Activated CD4-positive, alpha-beta T cell treated with anti-CD3 and anti-CD28 coated beads, Interleukin-2, Interleukin-6, amounts not matched to agents 100 ng/mL and 50 ng/mL, durations not matched to agents 16 hours and 8 hours (primary cell): ENCODE measurements at places on chromosomes 3 and 15.
A peak's percentile ranks its signal among the peaks of the same experiment; 100 is the strongest.

GRCh38 chr3:25967385-25967784 is 177.5 kb downstream of the OXSM start:
- DNase-seq, result no peak

DNA sequence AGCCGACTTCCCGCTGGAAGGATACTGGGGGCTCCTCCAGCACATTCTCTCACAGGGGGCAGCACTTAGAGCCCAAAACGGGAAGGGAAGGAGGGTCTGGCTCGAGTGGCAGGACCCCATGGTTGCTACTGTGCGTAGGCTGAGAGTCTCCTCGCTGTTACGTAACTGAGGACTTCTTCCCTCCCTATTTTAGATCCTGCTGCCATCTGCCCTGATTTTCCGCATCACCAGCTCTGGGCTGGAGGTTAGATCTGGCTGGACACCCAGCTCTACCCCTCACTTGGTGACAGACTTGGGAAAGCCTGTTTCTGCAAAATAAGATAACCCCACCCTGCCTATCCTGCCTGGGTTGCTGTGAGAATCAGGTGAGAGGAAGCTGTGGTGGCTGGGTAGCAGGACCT is 47.7 kb downstream of the BDH1 start:
- no peak for DNase-seq

GRCh38 chr3:160577093-160577492 is 11.7 kb upstream of the KPNA4 start:
- no peak for DNase-seq

- DNase-seq, result no peak
Observed at GRCh38 chr15:89330881-89331595, 3.6 kb downstream of the POLG start.

GRCh38 chr15:49279521-49280456 is 109.7 kb downstream of the GALK2 start:
- no peak for DNase-seq

- no peak for DNase-seq
Observed at GRCh38 chr3:51361746-51362145, 23.3 kb upstream of the MANF start.

DNA sequence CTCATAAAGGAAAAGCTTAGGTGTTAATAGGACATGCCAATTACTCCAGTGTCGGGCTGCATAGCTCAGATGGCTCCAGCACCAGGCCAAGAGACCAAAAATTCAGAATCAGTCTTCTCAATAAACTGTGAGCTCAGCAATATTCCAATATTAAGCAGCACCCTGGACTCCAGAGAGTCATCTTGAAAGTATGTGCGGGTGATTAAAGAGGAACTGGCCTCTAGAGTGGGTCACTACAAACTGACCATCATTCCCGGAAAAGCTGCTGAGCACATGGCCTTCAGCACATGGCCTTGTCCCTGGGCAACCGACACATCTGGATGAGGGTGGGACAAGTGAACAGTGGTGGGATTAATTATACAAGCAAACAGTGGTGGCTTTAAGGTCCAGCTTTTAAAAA is 59.0 kb downstream of the MAGI1 start:
- DNase-seq, result no peak

DNA sequence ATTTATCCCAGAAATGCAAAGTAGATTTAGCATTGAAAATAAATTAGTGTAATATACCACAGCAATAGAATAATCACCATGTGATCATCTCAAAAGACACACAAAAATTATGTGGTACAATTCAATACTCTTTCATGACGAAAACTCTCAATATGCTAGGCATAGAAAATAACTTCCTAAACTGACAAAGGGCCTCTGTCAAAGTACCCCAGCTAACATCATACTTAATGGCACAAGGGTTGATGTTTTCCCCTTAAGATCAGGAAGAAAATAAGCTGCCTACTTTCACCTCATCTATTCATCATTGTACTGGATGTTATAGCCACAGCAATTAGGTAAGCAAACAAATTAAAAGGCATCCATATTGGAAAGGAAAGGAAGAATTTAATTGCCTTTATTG is 22.7 kb upstream of the NIPA2 start:
- no peak for DNase-seq

GRCh38 chr3:59704292-59704691 is 654.5 kb upstream of the CFAP20DC start:
- DNase-seq, result no peak

DNA sequence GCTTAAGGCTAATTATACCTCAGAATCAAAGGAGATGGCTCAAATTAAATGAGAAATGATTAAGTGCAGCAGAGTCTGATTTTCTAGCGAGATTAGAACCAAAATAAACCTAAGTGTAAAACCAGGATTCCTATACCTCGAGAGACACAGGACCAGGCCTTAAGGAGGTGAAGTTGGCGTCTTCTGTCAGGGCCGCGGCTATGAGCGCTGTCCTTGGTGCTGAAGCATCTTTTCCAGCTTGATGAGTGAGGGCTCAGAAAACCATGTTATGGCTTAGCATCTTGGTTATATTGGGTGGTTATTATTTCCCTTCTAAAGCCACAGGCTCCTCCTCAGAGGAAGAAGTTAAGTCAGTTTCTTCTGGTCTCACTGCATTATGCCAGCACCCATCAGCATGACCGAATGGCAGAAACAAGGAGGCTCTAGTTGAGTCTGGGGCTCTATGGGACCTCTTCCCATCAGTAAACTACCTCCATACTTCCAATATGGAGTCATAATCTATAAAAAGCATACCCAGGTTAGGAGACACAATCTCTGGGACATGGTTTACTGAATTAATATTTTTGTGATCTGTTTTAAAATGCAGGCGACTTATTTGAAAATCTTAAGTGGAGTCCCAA is 120.1 kb upstream of the NMNAT3 start:
- DNase-seq, result peak; percentile 26

DNA sequence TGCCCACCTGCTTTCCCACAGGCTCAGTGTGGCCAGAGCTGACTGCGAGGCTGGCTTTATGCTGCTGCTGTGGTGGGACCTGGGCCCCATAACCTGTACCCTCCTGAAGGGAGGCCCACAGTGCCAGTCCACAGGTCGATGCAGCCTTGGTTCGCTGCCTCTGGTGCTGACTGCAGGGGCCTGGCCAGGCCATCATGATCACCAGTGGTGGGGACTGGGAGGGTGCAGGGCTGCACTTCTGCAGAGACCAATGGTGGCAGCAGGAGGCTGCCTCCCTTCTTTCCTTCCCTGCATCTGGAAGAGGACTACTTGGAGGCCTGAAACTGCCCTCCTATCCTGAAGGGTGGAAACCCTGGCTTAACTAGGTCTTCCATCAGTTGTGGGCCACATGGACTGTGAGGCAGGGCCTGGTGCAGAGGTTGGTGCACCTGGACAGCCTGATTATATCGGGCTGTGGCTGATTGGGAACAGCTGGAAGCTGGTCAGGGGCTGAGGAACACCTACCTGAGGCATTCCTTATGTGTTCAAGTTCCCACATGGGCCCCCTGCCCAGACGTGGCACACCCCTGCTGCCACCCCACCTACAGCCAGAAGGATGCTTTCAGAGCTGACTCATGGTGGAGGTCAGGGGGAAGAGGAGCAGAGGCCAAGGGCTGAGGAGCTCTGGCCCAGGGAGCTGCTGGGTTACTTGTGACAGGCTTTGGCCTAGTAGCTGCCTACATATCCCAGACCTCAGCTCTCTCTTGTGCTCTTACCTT is 29.8 kb downstream of the POMGNT2 start:
- DNase-seq, result no peak

GRCh38 chr3:168272343-168272985 is 176.7 kb upstream of the GOLIM4 start:
- no peak for DNase-seq

DNA sequence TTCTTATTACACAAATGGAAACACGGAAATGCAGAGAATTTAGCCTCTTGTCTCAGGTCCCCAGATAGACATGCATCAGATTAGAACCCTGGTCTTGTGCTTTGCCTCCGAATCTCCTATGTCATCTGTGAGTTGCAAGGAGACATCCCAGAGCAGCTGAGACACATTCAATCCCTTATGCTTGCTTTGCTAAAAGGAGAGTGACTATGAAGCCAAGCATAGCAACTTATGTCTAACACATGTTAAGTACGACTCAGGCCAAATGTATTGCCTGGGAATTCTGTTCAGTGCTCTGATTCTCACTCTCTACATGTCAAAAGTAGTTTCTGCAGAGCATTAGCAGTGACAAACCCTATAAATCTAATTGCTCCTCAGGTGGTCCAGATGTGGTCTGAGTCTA is 30.6 kb upstream of the LRRC3B start:
- no peak for DNase-seq

DNA sequence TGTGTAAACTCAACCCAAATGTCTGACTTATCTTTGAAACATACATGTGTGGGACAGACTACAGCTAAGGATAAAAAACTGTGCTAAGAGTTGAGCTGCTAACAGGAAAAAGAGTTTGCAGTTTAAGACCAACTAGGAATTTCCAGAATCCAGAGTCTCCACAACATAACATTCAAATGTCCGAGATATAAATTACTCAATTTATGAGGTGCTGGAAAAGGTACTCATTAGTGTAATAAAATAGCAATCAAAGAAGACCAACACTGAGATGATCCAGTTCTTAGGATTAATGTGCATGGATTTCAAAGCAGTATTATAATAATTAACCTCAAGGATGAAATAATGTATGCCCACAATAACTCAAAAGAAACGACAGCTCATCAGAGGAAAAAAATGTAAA is 426.5 kb upstream of the KCNMB2 start:
- no peak for DNase-seq

GRCh38 chr3:133954717-133955360 is 59.2 kb upstream of the RAB6B start:
- no peak for DNase-seq

DNA sequence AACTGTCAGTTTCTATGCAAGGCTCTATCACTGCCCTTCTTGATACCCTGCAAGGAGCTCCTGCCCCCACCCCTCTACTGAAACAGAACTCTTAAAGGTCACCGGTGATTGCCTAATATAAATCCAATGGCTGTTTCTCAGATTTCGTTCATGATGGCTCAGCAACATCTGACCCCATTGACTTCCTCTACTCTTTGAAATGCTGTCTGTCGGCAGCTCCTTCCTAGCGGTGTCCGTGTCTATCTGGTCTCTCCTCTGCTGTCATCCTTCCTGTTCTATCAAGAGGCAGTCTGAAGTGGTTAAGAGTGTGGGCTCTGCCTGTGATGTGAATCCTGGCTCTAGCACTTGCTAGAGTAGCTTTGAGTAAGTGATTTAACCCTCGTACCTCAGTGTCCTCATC is 5.5 kb downstream of the TMEM266 start:
- DNase-seq, result peak; percentile 43

DNA sequence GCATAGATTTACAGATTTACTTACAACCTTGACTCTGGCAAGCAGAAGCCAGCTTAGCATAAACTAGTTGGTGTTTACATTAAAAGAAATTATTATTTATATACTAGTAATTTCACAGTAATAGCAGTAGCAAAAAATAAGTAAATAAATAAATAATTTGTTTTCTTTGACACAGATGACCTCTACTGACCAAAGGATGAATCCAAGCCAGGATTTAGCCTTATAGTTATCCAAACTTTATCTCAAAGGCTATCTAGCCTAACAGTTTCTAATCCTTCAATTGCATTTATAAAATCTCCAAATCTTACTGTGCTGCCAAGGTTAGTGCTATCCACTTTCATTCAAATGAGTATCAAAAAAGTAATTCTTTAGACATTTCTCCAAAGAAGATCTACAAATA is 64.3 kb downstream of the FRMD5 start:
- no peak for DNase-seq

DNA sequence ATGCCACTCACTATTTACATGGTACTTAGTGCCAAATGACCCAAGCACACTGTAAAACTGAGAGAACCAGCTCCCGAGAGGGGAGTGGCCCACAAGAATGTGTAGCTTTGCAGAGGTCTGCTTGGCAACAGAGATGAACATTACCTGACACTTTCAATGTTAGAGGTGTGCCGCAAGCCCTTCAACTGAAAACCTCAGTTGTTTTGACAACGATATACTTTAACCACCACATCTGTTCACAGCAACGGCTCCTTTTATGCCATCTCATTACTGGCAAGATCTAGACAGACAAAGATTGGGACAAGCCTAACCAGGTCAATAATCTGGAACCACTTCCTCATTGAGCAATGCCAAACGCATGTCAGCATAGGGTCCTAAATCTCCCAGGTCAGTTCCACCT is 23.7 kb downstream of the NEK10 start:
- peak; percentile 52 for DNase-seq

DNA sequence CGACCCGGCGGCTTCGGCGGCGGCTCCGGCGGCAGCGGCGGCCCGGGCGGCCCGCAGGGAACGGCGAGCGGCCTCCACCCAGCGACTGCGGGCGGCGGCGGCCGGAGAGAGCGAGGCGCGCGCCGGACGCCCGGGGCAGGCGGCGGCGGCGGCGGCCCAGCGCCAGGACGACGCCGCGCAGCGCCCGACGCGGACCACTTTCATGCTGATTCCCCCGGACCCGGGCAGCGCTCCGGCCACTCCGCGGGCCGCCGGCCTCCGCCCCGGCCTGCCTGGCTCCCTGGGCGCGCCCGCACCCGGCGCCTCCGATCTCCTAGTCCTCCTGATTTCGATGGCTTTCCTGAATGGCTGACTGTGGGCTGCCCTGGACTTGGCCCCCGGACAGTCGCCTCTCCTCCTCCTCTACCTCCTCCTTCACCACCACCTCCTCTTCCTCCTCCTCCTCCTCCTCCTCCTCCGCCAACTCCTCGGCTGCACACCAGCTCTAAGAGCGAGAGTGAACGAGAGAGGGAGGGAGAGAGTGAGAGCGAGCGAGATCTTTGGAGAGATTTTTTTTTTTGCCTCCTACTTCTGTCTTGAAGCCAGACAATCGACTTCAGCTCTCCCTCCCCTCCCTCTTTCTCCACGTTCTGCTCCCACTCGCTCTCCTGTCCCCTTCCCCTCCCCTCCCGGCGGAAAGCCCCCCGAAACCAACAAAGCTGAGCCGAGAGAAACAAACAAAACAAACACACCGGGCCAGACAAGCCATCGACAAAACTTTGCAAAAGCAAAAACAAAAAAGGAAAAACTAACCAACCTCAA is 844 bp downstream of the NR2F2 start:
- no peak for DNase-seq

DNA sequence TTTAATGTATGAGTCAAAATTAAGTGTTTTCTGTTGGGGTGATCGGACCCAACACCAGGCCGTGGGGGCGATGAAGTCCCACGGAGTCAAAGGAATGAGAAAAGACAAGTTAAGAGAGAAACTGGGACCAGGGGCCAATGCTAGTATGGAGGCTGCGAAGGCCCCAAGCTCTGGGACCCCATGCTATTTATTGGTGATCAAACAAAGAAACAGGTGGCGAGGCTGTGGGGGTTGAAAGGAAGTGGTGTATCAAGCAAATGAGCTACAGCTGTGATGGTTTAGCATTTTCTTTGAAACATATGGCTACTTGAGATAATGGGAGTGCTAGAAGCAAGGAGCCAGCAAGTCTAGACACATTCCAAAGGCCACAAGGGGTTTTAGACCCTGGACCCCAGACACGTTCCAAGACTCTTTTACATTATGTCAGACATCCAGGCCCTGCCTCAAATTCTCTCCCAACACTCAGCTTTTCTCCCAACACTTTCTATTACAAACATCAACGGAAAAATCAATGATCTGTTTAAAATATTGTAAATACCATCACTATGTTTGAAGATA is 56.0 kb upstream of the SNRPN start:
- DNase-seq, result no peak
